ENCODE measurements at places on chromosomes 7 and 10.

DNA sequence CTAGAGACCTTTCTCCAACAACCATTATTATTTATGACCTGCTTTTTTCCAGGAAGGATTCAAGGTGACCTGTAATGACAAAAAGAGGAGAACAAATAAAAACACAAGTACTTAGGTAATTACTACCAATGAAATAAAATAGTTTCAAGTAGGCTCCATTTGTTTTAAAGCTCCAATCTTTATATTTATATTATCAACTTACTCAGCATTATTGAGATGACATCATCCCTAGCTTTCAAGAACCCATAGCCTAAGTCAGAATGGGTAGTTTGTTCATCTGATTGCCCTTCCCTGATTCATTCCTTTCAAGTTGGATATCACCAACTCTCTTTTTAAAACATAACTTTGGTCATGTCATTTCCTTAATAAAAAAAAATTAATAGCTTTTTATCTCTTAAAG, 131.5 kb downstream of the GRM3 start:
- no peak for DNase-seq

DNA sequence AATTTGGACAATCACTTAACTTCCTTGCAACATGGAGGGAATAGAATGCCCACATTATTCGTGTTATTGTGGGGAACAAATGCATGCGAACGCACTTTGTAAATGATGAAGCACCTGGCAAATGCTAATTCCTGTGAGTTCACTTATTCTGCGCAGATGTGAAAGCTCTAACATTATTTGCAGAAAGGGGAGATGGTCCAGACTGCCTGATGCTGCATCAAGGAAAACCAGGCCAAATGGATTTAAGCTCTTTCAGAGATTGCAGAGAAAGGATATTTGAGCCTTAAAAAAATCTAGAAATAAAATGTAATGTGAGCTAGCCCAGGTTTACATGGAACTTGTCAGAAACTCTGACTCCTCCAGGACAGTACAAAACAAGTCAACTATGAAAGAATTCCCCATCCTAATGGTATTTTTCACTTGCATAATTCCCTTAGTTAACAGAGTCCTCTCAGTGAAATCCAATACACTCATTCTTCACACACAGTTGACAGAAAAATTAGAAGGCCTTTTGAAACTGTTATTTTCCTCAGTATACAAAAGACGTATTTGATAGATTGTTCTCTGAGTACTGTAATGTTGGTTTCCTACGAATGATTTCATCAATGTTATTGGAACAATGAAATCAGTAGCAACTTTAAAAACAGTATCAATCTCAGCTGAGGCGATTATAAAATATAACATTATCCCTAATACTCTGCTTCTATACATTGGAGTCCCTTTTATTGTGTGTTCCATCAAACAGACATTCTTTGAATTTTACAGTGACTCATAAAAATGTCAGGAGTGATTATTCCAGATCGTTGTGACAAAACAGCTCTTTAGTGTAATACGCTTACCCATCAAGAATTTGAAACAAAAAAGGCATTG, 136.3 kb upstream of the ANK3 start:
- DNase-seq: no peak

GRCh38 chr7:52838981-52839411, 196.4 kb upstream of the POM121L12 start:
- no peak for DNase-seq

- DNase-seq: no peak
Measured at GRCh38 chr7:41222746-41223145, 480.1 kb downstream of the INHBA start.

- DNase-seq: no peak
Measured at GRCh38 chr10:63217120-63217605, 84.0 kb downstream of the NRBF2 start.
